ENCODE measurements at places on chromosomes 1 and 21. TPM values are rescaled to one million over a fixed set of nuclear protein-coding genes. Genes with fewer than 3 reads are reported as not detected.

GRCh38 chr1:111236379-111236778 is 8.9 kb downstream of the CHI3L2 start:
- H3K27ac ChIP-seq: no peak overlapping the region
- no peaks in the 10 kb centered on the region for H3K4me1 ChIP-seq
- H3K27me3 ChIP-seq: no peaks in the 10 kb centered on the region
- DNase-seq: no peak

- DNase-seq: no peak
- H3K36me3 ChIP-seq: no peaks in the 10 kb centered on the region
- no peaks in the 10 kb centered on the region for H3K27me3 ChIP-seq
- no peaks in the 10 kb centered on the region for H3K4me1 ChIP-seq
Observed at GRCh38 chr1:192559115-192560006, 16.2 kb upstream of the RGS1 start.

GRCh38 chr1:73635021-73635420 is 563.0 kb downstream of the LRRIQ3 start:
- H3K27me3 ChIP-seq: no peaks in the 10 kb centered on the region
- no peak overlapping the region for H3K27ac ChIP-seq
- no peak overlapping the region for H3K4me3 ChIP-seq
- DNase-seq: no peak
- no peaks in the 10 kb centered on the region for H3K4me1 ChIP-seq

Gene S1PR1
- 28.8 TPM for total RNA-seq

Gene CELA2A
- total RNA-seq: not detected

Gene CR1L
- total RNA-seq: not detected

Gene RORC
- 155 TPM for total RNA-seq

Gene OR2L5
- total RNA-seq: not detected

DNA sequence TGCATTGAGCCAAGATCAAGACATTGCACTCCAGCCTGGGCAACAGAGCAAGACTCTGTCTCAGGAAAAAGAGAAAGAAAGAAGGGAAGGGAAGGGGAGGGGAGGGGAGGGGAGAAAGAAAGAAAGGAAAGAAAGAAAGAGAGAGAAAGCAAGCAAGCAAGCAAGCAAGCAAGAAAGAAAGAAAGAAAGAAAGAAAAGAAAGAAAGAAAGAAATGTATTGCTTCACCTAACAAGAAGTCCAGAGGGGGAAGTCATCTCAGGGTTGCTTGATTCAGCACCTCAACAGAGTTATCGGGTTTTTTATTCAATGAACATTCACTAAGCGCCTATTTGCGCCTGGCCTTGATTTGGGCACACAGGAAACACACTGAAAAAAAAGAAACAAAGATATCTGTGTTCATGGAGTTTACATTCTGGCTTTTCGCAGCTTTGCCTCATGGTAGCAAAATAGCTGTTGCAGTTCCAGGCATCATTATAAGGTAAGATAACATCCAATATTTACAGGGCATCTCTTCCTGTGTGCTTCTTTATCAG is 8.2 kb upstream of the RCSD1 start:
- H3K27me3 ChIP-seq: no peaks in the 10 kb centered on the region
- no peaks in the 10 kb centered on the region for H3K4me1 ChIP-seq
- H3K4me3 ChIP-seq: no peak overlapping the region
- no peak overlapping the region for H3K27ac ChIP-seq
- no peaks in the 10 kb centered on the region for H3K36me3 ChIP-seq

- no peak overlapping the region for H3K4me3 ChIP-seq
- H3K36me3 ChIP-seq: peaks cover 86% of the 10 kb centered on the region
- H3K27ac ChIP-seq: no peak overlapping the region
- no peaks in the 10 kb centered on the region for H3K27me3 ChIP-seq
Observed at GRCh38 chr1:12386130-12386529, 156.3 kb downstream of the VPS13D start.

DNA sequence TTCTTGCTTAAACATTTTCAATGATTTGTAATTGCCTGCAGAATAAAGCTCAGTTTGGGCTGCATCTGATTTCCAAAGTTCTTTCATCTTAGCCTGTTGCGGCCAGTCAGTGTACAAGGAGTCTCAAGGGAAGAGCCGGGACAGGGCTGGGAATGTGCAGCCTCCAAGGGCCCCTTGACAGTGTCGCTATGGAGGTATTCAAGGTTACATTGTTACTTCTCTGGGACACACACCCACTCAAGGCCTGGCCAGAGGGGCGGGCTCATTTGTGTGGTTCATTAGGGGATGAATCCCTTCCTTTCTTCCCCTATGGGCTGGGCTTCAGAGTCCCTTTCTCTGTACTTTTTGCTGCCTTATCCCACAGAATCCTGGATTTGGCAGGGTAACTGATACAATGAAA is 107.6 kb upstream of the CSF3R start:
- H3K27ac ChIP-seq: no peak overlapping the region
- H3K4me3 ChIP-seq: no peak overlapping the region
- H3K4me1 ChIP-seq: no peaks in the 10 kb centered on the region
- DNase-seq: no peak
- no peaks in the 10 kb centered on the region for H3K36me3 ChIP-seq

Gene LENEP
- not detected for total RNA-seq

Data from gastrocnemius medialis (tissue), 4 donors.